Activated gamma-delta T cell (primary cell): ENCODE measurements at places on chromosomes 4 and X.

- no peak for DNase-seq
Observed at GRCh38 chr4:147492761-147493160, 11.9 kb downstream of the EDNRA start.

- no peak for DNase-seq
Observed at GRCh38 chr4:24914460-24914859, 1.6 kb upstream of the CCDC149 start.

- no peak for DNase-seq
Observed at GRCh38 chr4:74133786-74134499, 24.0 kb upstream of the MTHFD2L start.

DNA sequence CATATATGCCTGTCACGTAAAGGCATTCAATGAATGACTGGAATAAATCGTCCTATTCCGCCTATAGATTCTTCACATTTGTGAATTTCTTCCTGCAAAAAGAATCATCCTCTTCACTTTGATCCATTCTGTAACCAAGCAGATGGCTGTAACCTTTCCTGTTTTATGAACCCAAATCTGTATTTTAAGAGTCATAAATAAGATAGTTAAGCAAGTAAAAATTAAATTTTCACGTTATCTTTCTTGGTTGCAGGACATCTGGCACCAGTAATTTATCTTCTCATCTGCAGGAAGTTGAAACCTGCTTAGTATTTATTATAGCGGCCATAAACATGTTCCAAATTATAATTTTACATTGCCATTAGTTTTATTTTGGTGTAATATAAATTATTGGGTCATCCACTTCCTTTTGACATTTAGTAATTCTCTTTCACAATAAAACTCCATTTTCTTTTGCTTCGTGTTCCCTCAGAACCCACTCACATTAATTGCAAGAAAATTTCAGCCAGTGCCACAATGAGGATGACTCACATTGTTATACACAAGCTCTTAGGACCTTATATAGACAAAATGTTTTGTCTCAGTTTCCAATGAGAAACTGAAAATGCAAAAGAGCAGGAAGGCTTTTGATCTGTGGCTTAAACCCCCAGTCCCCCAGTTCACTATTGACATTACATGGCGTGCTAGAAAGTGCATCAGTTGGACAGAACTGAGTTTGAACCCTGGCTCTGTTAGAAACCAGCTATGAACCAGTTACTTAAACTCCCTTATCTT is 51.1 kb downstream of the TMEM156 start:
- no peak for DNase-seq

DNA sequence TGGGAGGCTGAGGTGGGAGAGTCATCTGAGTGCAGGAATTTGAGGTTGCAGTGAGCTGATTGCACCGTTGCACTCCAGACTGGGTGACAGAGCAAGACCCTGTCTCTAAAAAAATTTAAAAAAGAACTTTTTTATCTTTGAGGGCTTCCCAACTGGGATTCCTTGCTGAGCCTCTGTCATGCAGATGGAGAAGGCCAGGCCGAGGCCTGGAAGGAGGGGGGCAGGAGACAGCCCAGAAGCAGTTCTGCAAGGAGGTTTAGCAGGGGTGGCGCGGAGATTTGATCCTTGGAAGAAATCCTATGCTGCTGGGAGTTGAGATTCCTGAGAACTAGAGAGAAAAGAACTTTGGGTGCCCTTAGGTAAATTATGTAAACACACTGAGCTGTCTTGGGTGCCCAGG is 2.5 kb upstream of the ARSD start:
- DNase-seq, result no peak

DNA sequence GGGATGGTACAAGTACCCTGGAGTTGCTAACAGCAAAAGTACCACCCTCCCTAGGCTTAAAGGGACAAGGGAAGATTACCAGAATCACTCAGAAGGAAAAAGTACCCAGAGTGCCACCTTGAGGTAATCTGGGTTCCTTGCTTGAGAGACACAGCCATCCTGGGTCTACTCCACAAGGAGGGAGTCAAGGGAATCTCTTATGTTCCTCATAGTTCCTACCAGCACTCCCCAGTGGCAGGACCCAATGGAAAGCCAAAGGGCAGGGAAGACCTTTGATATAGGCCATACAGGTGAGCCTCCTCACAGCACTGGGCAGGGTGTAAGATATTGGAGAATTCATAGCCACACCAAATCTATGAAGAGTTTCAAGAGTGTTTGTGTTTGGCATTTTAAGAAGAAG is 5.7 kb downstream of the IL2 start:
- no peak for DNase-seq

GRCh38 chrX:110477593-110478228 is 119.1 kb downstream of the RTL9 start:
- DNase-seq, result no peak

DNA sequence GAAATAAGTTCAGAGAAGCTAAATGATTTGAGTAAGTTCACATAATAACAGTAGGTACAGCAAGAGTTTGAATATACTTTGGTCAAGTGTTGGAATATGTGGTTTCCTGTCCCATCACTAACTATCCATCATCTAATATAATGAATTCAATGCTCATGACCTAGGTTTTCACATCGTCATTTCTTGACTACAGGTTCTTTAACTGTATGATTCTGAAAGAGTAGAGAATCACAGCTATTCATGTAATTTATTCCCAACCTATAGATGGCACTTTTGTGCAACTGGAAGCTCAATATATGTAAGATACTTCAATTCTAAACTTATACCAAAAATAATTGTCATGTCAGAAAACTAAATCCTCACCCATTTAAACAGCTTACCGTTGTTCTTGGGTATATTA is 53.1 kb downstream of the TIGD2 start:
- no peak for DNase-seq

- no peak for DNase-seq
Observed at GRCh38 chr4:76702440-76703122, 195.4 kb downstream of the SOWAHB start.

DNA sequence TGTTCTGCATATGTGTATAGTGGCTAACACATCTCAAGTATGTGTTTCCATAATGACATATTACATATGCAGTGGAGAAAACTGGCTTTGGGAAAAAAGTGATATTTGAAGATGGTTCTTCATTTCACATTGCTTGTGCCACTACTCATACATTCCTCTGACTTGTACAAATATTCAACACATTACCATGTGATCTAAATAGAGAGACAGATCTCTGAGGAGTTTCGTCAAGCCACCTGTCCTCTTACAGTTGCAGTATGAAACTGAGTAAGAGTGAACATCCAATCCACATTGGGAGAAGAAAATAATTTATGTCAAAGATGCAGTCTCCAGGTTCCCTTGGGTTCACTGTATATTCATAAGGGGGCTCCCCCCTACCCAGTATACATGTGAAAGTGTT is 123.9 kb downstream of the KDR start:
- no peak for DNase-seq

- no peak for DNase-seq
Observed at GRCh38 chr4:73922766-73923630, 53.8 kb downstream of the CXCL1 start.

- DNase-seq, result no peak
Observed at GRCh38 chr4:165874791-165875371, 1.8 kb downstream of the TLL1 start.
